ENCODE measurements at places on chromosomes 11 and 22. TPM values are rescaled to one million over a fixed set of nuclear protein-coding genes. Genes with fewer than 3 reads are reported as not detected.
A peak's percentile ranks its signal among the peaks of the same experiment; 100 is the strongest.

DNA sequence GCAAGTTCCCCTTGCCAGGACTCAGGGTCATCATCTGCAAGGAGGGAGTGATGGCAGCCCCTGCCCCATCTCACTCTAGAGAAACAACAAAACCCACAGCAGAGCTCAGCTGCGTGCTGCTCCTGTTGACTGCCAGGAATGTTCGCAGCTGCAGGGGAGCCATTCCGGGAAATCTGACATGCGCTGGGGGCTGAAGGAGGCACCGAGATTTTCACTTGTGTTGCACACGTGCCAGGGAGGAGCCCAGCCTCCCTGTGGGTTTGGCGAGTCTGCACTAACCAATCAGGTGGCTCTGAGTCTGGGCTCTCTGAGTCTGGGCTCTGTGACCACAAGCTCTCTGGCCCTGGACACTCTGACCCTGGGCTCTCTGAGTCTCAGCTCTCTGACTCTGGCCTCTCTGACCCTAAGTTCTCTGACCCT lies 10.5 kb downstream of the FGF3 start:
- H3K27ac ChIP-seq, result no peak overlapping the region
- no peak overlapping the region for H3K4me3 ChIP-seq
- H3K36me3 ChIP-seq, result no peaks in the 10 kb centered on the region
- H3K4me1 ChIP-seq, result no peaks in the 10 kb centered on the region

DNA sequence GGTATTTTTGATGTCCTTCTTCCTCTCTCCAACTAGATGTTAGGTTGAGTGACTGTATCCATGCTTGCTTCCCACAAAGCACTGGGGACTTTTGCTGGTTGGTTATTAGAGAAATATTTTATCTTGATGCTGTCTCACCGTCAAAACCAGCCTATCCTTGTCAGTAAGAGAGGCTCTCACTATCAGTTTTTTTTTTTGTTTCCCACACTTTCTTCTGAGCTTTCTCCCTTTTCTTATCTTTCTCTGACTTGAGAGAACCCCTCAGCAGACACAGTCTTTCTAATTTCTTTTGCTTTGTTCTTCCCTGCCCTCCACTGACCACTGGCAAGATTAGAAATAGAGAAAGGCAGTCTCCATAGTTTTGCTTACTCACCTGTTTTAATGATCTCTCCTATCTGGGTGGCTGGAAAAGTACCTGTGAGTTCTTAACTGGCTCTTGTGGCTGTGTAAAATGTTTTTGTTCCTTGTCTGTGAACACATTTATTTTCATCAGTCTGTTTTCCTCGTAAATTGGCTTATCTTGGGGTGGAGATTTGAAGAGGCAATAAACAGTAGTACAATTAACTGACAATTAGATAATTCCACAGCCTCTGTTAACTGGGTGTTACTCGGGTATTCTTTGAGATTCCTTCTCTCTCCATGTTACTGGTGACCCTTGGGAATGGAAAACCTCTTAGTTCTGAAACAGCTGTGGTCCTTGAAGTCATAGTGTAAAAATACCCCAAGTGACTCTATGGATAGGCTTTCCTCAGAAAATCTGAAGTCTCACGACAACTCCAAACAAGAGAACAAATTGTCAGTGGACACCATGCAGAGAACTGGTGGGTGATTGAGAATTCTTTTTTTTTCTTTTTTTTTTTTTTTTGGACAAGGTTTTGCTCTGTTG lies at the start of gene NXPE1:
NXPE1 (minus strand) TSS at position 457 of the 886 bp plus-strand sequence. CDS start 8,680 bp downstream, outside the sequence.
- no peak for DNase-seq
- H3K4me1 ChIP-seq, result no peaks in the 10 kb centered on the region
- H3K36me3 ChIP-seq, result no peaks in the 10 kb centered on the region
- no peak within 1 kb of the TSS for H3K4me3 ChIP-seq

DNA sequence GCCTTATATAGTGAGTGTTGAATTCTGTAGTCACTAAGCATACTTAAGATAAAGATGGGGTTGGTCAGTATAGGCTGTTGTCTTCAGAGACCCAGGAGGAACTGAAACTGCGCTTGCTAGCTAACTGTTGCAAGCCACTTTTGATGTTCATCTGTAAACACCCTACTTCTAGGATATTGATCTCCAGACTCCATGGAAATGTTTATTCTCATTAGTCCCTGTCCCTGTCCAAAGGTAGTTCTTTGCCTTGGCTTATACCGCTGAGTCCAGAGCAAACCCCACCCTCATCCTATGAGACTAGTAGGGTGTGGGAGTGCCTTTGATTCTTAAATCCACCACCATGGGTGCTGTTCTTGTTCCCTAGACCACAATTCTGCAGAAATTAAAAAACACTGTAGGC lies 36.4 kb downstream of the DEPDC5 start:
- no peak overlapping the region for H3K4me3 ChIP-seq
- H3K27me3 ChIP-seq, result no peaks in the 10 kb centered on the region
- DNase-seq, result no peak
- H3K4me1 ChIP-seq, result no peaks in the 10 kb centered on the region
- no peak overlapping the region for H3K27ac ChIP-seq

- DNase-seq, result no peak
- no peaks in the 10 kb centered on the region for H3K27me3 ChIP-seq
These were observed 255.3 kb downstream of the SBF2 start for GRCh38 chr11:10038521-10039302.

GRCh38 chr11:11022125-11022730 lies 164.4 kb upstream of the ZBED5 start:
- no peak overlapping the region for H3K4me3 ChIP-seq

- peak; percentile 29 for DNase-seq
- H3K4me1 ChIP-seq, result peaks cover 39% of the 10 kb centered on the region
- H3K27ac ChIP-seq, result no peak overlapping the region
- H3K4me3 ChIP-seq, result no peak overlapping the region
- H3K36me3 ChIP-seq, result peaks cover 57% of the 10 kb centered on the region
These were observed 4.1 kb downstream of the BRMS1 start for GRCh38 chr11:66340596-66341501.

- H3K27ac ChIP-seq, result no peak overlapping the region
- no peaks in the 10 kb centered on the region for H3K36me3 ChIP-seq
- H3K27me3 ChIP-seq, result peaks cover 17% of the 10 kb centered on the region
These were observed 30.7 kb upstream of the MUC5AC start for GRCh38 chr11:1126935-1127663.

- no peaks in the 10 kb centered on the region for H3K36me3 ChIP-seq
- H3K4me1 ChIP-seq, result no peaks in the 10 kb centered on the region
- DNase-seq, result no peak
These were observed 84.1 kb downstream of the PARVA start for GRCh38 chr11:12461516-12461915.

DNA sequence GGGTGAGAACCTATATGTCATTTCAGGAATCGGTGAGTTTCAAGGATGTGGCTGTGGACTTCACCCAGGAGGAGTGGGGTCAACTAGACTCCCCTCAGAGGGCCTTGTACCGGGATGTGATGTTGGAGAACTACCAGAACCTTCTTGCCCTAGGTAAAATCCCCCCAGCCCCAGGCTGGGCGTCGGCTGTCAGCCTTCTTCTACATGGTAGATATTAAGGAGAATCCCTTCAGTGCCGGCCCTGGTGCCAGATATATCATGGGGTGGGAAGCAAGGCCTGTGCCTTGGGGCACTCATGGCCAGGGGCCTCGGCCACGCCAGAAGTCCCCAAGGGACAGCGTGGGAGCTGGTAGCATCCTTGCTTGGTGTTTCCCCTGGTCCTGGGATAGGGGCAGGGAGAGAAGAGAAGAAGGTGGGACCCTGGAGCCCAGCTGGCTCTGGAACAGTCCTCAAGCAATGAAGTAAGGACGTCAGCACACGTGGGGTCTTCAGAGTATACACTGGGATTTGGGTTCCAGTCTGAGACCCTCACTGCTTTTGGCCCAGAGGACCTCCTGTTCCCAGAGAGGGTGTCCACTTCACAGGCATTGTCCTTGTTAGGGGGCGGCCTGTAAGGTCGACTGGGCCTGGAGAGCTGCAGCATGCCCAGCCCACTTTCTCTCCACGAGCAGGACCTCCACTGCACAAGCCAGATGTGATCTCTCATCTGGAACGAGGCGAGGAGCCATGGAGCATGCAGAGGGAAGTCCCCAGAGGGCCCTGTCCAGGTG lies 6.8 kb downstream of the ZNF74 start:
- no peaks in the 10 kb centered on the region for H3K27me3 ChIP-seq
- DNase-seq, result no peak
- H3K4me1 ChIP-seq, result no peaks in the 10 kb centered on the region
- no peak overlapping the region for H3K27ac ChIP-seq

DNA sequence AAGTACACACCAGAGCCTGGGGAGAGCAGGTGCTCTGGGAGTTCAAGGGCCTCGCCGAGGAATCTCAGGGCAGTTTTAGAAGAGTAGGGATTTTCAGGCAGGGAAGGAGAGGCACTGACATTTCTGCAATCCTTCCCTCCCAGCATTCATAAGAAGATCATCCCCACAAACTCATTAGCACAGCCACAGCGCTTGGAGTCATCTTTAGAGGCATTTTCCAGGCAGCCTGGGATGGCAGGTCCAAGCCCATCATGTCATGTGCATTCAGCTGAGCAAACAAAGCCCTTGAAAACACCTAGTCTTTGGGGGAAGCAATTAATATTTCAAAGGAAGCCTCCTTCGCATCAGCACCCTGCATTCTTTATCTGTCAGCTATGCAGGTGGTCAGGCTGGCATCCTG lies 43.8 kb downstream of the MAP6 start:
- peaks cover 11% of the 10 kb centered on the region for H3K4me1 ChIP-seq
- H3K36me3 ChIP-seq, result no peaks in the 10 kb centered on the region
- no peak overlapping the region for H3K4me3 ChIP-seq
- H3K27me3 ChIP-seq, result no peaks in the 10 kb centered on the region
- DNase-seq, result no peak

- no peaks in the 10 kb centered on the region for H3K4me1 ChIP-seq
- H3K4me3 ChIP-seq, result no peak overlapping the region
- H3K27ac ChIP-seq, result no peak overlapping the region
- peaks cover 9% of the 10 kb centered on the region for H3K27me3 ChIP-seq
- DNase-seq, result no peak
- no peaks in the 10 kb centered on the region for H3K36me3 ChIP-seq
These were observed 16.1 kb upstream of the BRSK2 start for GRCh38 chr11:1373536-1374214.

GRCh38 chr11:83613767-83614121 lies 327.6 kb upstream of the CCDC90B start:
- no peak for DNase-seq
- H3K27me3 ChIP-seq, result no peaks in the 10 kb centered on the region
- no peak overlapping the region for H3K27ac ChIP-seq
- H3K4me3 ChIP-seq, result no peak overlapping the region
- H3K36me3 ChIP-seq, result no peaks in the 10 kb centered on the region
- no peaks in the 10 kb centered on the region for H3K4me1 ChIP-seq

DNA sequence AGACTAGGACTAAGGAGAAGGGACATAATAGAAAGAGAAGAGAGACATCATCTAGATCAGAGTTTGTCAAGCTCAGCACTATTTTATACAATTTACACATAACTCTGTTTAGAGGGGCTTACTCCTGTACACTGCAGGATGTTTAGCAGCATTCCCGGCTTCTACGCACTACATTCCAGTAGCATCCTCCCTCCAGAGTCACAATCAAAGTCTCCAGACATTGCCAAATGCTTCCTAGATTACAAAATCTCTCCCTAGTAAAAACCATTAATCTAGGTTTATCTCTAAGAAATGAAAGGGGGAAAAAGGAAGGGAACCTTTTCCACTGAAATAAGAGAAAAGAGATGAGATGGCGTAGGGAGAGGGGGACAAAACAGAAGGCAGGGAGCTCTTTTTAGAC lies 4.0 kb downstream of the USP28 start:
- no peak overlapping the region for H3K27ac ChIP-seq
- DNase-seq, result no peak
- H3K4me3 ChIP-seq, result no peak overlapping the region
- peaks cover 31% of the 10 kb centered on the region for H3K4me1 ChIP-seq

- H3K4me3 ChIP-seq, result no peak overlapping the region
- H3K4me1 ChIP-seq, result no peaks in the 10 kb centered on the region
- no peaks in the 10 kb centered on the region for H3K36me3 ChIP-seq
- H3K27ac ChIP-seq, result no peak overlapping the region
These were observed 17.8 kb upstream of the ALX4 start for GRCh38 chr11:44327730-44328129.

DNA sequence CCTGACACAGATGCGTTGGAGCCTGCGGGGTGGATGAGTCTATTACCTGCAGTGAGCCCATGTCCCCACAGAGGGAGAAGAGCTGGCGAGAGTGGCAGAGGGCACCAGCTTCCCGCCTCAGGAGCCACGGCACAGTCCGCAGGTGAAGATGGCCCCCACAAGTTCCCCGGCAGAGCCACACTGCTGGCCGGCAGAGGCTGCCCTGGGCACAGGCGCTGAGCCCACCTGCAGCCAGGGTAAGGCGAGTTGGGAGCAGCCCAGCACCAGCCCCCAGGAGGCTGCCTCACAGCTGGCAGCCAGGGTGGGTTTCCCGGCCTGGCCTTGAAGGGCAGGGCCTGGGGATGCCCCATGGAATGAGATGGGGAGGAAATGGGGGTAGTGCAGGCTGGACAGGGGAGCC lies 5.2 kb upstream of the SUSD2 start:
- H3K4me1 ChIP-seq, result peaks cover 9% of the 10 kb centered on the region
- peak overlapping the region; percentile 31 for H3K27ac ChIP-seq

DNA sequence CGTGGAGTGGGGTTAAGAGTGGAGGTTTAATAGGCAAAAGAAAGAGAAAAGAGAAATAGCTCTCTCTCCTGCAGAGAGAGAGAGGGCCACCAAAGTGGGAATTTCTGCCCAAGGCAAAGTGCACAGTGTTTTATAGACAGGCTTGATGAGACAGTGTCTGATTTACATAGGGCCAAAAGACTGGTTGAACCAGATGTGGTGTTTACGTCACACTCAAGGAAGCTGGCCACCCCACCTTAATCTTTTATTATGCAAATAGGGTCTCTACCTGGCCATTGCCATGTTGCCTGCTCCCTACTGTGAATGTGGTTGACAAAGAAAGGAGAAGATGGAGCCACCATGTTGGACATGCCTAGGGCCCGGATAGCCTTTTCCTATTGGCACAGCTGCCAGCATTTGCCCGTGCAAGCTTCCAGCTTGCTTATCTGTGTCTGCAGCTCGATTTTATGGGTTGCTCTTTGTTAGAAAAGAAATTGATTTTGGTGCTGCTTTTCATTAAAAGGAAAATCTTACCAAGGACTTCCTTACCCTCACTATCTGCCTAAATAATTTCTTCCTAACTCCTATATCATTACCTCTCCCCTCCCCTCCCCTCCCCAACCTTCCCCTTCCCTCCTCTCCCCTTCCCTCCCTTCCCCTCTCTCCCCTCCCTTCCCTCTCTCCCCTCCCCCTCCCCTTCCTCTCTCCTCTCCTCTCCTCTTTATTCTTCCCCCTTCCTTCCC lies 436.0 kb downstream of the NELL1 start:
- H3K4me1 ChIP-seq, result no peaks in the 10 kb centered on the region
- no peaks in the 10 kb centered on the region for H3K27me3 ChIP-seq
- H3K36me3 ChIP-seq, result no peaks in the 10 kb centered on the region
- DNase-seq, result no peak

GRCh38 chr11:567011-567628 lies 6.3 kb downstream of the RASSF7 start:
- peaks cover 7% of the 10 kb centered on the region for H3K36me3 ChIP-seq
- peak overlapping the region; percentile 88 for H3K27ac ChIP-seq
- peaks cover 39% of the 10 kb centered on the region for H3K4me1 ChIP-seq
- peak overlapping the region; percentile 68 for H3K4me3 ChIP-seq
- DNase-seq, result no peak
- no peaks in the 10 kb centered on the region for H3K27me3 ChIP-seq

GRCh38 chr11:60970369-60970774 lies 1.1 kb upstream of the CD6 start:
- no peaks in the 10 kb centered on the region for H3K36me3 ChIP-seq
- H3K27ac ChIP-seq, result no peak overlapping the region
- H3K4me3 ChIP-seq, result no peak overlapping the region

Gene STK33
- total RNA-seq, result 17.3 TPM

Gene APOA1
- 3.7 TPM for total RNA-seq

Gene PISD
- total RNA-seq, result 47.3 TPM

Gene ALX4
- not detected for total RNA-seq

Gene CD6
- total RNA-seq, result 6.1 TPM

Gene GAL
- total RNA-seq, result not detected

Gene RHOG
- total RNA-seq, result 86.5 TPM

Gene SPON1
- total RNA-seq, result 40.1 TPM

Gene CCDC179
- total RNA-seq, result not detected

Measured in lower lobe of right lung (tissue), 2 donors.